ENCODE measurements at places on chromosomes 12 and 14.

DNA sequence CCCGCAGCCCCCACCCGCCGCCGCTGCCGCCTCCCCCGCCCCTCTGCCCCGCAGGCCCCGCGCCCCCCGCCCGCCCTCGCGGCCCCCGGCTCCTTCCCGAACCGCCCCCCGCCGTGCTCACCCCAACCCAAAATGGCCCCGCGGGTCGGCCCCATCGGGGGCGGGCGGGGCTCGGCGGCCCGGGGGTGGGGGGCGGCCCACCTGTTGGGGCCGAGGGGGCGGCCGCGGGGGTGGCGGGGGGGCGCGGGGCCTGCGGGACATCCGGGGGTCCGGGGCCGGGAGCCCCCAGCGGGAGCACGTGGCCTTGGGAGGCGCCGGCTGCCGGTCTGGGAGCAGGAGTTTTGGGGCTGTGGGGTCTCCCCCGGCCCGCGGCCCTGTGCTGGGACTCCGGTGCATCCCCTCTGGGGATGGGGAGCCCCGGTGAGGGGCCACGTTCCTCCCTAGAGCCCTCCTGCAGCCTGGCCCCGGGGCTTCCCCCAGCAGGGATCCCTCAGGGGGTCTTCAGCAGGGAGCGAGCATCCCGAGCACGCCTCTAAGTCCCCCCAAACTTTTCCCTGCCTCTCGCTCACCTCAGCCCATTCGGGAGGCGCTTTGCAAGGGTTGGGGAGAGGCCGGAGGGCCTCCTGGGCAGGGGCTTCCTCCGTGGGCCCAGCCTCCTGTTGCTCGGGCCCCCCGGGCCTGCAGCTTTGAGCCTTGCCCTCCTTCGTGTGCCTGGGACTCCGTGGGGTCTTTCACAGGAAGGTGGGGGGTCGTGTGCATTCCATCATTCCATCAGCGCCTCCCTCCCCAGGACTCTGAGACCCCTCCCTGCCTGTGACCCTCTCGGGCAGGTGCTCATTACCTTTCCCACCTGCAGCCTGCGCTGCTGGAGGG, 710 bp downstream of the MTA1 start:
- no peak for DNase-seq

GRCh38 chr12:56476972-56477432, 8.6 kb downstream of the SPRYD4 start:
- DNase-seq = no peak

DNA sequence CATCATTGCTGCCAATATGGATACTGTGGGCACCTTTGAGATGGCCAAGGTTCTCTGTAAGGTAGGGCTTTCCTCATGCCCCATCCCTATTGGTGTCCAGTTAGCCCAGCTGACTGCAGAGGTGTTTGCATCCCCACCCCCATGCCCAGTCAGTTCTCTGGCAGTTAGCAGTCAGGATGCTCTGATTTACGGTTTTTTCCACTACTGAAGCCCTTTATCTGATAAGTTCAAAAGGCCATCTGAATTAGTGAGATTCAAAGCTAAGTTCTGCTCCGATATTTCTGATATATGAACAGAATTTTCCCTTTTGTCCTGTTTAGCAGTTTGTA, 773 bp downstream of the GMPR2 start:
- no peak for DNase-seq

- DNase-seq = no peak
Observed at GRCh38 chr14:102927346-102927877, 4.9 kb downstream of the AMN start.

DNA sequence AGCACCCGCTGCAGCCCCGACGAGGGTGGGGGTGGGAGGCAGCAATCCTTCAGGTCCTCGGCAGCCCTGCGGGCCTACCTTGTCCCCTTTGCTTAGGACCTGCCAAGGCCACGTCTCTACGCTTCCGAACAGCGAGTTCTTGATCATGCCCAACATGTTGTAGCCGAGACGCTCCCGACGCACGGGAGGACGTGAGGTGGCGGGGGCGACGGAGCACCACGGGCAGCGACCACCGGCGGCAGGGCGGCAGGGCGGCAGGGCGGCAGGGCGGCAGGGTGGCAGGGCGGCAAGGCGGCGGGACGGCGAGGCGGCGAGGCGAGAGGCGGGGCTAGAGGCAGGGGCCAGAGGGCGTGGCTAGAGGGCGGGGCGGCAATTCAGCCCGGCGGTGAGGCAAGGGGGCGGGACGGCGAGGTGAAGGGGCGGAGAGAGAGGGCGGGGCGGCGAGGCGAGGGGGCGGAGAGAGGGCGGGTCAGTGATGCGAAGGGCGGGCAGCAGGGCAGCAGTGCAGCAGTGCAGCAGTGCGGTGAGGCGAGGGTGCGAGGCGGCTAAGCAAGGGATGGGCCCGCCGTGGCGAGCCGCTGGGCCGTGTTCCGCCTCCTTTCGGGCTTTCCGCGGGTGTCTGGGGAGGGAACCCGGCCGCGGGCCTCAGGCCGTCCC, at the start of gene HEBP1:
Gene HEBP1, minus strand, starts transcription at position 307 of the 657 bp plus-strand sequence. Its CDS starts 151 bp downstream, at position 156.
- DNase-seq = peak; percentile 90

- DNase-seq = no peak
Observed at GRCh38 chr14:73492670-73493069, 1.9 kb downstream of the RIOX1 start.

DNA sequence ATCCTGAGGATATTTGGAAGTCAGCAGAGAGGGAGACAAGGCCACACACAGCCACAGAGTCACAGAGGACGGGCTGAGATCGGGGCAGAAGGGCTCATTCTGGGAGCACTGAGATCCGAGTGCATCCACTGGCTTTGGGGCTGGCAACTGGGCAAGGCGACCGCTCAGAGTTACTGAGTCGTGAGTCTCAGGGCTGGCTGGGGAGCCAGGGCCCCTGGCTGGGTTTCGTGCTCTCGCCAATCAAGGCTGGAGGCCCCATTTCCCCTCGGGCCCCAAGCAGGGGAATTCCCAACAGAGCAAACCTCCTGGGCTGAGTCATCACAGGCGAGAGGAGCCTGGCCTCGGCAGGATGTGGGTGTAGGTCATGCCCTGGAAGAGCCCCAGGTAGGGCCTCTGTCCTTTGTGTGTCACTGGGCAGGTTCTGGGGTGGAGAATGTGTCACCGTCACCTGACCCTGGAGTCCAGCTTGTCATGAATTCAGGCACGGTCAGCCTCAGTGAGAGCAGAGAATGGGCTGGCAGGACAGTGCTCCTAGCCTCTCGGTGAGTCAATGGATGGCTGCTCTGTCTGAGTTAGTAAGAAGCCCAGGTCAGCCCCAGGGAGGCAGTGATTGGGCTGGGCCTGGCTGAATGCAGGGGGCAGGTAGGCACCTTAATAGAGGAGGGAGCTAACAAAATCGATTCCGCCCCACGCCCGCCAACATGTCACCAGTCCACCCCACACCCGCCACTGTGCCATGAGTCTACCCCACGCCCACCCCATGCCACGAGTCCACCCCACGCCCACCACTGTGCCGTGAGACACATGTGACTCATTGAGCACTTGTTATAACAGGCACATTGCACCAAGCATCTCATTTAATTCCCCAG, 16.9 kb downstream of the ASB2 start:
- no peak for DNase-seq

DNA sequence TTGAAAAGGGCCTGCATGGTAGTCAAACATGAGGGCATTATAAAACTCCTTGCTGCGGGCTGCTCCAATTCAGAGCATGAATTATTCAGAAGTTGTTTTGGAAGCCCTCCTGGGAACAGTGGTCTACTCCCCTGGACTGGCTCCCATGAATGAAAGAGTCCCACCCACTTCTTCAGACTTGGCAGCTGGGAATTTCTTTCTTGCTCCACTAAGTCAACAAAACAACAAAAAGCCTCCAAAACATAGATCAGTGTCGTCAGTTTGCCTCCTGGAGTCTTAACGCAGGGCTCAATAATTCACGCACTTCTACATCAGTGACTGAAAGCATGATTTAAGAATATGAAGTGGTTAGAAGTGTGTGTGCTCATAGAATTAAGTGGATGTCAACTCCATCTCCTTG, 37.9 kb downstream of the AKAP6 start:
- no peak for DNase-seq

DNA sequence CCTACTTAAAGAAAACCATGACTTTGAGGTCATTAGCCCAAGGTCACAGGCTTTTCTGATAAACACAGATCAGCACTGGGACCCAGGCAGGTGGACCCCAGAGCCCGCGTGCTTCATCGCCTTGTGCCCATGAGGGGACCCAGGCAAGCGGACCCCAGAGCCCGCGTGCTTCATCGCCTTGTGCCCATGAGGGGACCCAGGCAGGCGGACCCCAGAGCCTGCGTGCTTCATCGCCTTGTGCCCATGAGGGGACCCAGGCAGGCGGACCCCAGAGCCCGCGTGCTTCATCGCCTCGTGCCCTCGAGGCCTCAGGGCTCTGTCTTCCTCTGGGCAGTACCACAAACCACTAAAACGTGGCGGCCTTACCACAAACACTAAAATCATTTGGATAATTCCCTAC, 31.7 kb downstream of the STX2 start:
- no peak for DNase-seq

GRCh38 chr12:67434671-67435370, 165.7 kb downstream of the CAND1 start:
- DNase-seq = no peak

- no peak for DNase-seq
Observed at GRCh38 chr12:65608319-65608916, 215.9 kb upstream of the HMGA2 start.

- DNase-seq = no peak
Observed at GRCh38 chr14:65483647-65484046, 71.1 kb downstream of the FUT8 start.

GRCh38 chr14:30243805-30244204, 315.2 kb upstream of the G2E3 start:
- no peak for DNase-seq

- no peak for DNase-seq
Observed at GRCh38 chr14:93708800-93709199, 79.5 kb downstream of the PRIMA1 start.

- no peak for DNase-seq
Observed at GRCh38 chr14:66974397-66975025, 214.7 kb upstream of the GARIN2 start.

GRCh38 chr12:49471557-49471956, 67.3 kb upstream of the KCNH3 start:
- DNase-seq = no peak

DNA sequence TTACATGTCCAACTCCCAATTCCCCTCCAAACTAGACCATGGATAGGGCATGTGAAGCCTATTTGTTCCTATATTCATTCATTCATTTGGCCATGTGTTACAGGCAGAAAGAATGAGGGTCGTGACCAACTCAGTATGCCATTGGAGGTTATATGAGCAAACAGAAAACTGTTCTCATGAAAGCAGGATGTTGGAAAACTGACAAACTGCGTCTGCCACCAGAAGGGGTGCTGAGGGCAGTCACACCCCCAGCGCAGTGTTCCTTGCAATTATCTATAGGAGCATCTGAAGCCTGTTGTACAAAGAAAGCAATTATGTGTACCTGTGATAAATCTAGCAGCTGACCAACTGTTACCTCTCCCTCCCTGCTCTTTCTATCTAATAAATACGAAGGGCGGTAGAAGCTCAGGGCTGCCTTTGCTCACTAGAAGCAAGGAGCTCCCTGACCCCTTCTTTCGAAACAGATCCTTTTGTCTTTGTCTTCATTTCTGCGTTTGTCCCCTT, 21.1 kb downstream of the ENTPD5 start:
- no peak for DNase-seq

- DNase-seq = no peak
Observed at GRCh38 chr12:55619354-55620138, 17.1 kb upstream of the OR10P1 start.

- no peak for DNase-seq
Observed at GRCh38 chr12:2679068-2679815, 115.5 kb upstream of the FKBP4 start.

GRCh38 chr14:33408291-33408690, 469.6 kb downstream of the NPAS3 start:
- DNase-seq = no peak

- DNase-seq = no peak
Observed at GRCh38 chr12:118330421-118331018, 42.2 kb downstream of the TAOK3 start.

GRCh38 chr12:10867381-10867780, 16.7 kb downstream of the PRH1 start:
- DNase-seq = no peak

- no peak for DNase-seq
Observed at GRCh38 chr12:91871751-91872150, 273.9 kb downstream of the BTG1 start.

GRCh38 chr12:91211866-91212265, 29.2 kb upstream of the DCN start:
- DNase-seq = no peak

- DNase-seq = no peak
Observed at GRCh38 chr12:113589437-113589836, 117.8 kb upstream of the LHX5 start.

DNA sequence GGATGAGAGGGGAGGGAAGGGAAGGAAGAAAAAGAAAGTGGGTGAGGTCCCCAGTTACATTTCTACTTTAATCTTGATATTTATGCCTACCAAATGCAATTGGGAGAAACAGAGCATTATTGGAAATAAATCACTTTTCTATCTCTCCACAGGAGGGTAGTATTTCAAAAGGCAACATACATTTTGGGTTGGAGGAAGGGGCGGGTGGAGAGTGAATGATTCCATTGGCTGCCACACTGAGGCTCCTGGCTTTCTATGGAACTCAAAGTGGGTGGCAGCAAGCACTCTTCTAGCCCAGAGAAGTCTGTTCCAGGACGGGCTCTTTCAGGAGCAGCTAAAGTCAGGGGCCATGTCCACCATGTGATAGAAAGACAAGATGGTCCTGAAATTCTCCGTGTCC, 441.3 kb downstream of the DAD1 start:
- DNase-seq = no peak

DNA sequence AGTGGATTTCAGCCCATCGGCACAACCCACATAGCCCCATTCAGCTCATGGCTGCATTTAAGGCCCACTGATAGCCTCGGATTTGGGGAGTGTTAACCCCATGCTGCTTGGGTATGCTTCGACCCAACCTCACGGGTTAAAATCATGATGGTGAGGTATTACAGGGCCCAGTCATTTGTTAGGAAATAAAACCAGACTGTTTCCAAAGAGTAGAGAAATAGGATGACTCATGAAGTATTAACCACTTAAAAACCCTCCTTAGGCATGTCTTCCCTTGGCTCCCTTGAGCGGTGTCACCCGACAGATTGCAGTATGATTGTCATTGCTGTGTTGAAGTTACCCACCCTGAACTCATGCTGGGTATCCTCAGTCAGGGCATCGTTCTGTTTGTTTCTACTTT, 289.1 kb downstream of the CACNA1C start:
- no peak for DNase-seq

DNA sequence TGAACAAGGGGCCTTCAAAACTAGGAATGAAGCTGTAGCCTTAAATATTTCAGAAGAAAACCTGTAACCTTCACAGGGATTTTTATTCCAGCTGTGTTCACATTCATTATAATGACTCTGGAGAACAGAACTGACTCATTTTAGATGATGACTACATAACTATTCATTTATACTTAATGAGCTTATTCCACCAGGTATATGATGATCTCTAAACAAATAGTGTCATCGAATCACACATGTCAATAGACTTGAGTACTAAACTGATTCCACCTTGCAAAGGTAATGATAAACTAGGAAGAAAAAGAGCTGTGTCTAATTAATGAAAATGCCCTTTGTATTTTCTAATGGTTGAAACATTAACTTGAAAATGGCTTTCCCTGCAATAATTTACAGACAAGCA, 433.2 kb downstream of the PDZRN4 start:
- DNase-seq = no peak

- DNase-seq = no peak
Observed at GRCh38 chr14:66471584-66471983, 14.6 kb upstream of the CCDC196 start.

Data from omental fat pad (tissue), 4 donors.